Mucosa of gallbladder (tissue), 1 donor: ENCODE measurements at places on chromosomes 7 and 10.

DNA sequence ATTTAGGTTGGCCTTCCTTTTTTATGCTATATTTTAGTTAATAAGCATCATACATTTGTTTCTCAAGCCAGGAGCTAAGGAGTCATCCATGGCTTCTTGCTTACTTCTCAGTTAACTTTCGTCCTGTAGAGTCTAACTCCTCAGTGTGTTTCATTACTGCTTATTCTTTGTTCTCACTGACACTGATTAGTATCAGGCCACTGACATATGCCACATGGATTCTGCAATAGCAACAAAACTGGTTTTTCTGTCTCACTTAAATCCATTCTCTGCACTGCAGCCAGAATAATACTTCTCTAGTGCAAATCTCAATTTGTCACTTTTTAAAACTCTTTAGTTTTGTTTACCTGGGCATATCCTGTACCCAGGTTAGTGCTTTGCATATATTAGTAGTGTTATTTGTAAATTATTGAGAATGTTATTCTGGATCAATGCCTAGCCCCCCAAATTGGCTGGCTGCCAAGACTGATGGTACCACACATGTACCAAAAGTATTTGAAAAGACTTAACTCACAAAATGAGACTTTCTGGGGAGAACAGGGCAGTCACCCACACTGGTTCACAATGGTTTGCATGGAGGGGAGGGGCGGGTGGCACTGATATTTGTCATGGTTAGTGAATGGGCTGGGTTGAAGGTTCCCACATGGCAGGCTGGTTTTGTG lies 79.1 kb downstream of the CCSER2 start:
- DNase-seq, result no peak

DNA sequence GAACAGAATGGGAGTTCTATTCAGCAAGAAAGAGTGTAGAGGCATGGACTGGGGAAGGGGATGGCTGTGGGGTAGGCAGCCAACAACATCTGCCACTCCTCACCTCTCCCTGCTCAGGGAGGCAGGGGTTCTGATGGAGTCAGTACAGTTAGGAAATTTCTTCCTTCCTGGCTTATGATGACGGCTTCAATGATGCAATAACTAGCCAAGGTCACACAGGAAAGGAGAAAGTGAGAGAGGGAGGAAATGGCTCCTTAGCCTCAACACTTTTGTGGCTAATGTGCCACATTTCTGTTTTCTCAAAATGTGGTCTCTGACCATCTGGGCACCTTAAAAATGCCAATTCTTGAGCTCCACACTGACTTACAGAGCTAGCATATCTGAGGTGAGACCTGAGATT lies 79.3 kb upstream of the PDZD8 start:
- DNase-seq, result no peak

DNA sequence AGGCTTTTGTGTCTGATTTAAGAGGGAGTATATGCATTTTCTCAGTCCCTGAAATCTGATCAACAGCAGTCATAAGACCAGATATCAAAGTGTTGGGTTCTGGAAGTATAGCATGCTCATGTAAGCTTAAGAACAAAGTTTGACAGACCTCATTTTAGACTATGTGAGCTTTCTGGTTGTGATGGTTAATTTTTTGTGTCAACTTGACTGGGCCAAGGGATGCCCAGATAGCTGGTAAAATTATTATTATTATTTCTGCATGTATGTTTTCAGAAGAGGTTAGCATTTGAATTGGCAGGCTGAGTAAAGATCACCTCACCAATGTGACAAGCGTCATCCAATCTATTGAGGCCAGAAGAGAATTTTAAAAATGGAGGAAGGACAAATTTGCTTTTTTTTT lies 63.5 kb upstream of the FRMD4A start:
- no peak for DNase-seq

- no peak for DNase-seq
Measured at GRCh38 chr7:132915647-132916046, 166.2 kb downstream of the CHCHD3 start.

GRCh38 chr7:136325027-136325426 lies 347.9 kb upstream of the MTPN start:
- DNase-seq, result no peak
